ENCODE measurements at places on chromosomes 16 and 17. TPM values are rescaled to one million over a fixed set of nuclear protein-coding genes. Genes with fewer than 3 reads are reported as not detected.

Gene CD300LB
- not detected for total RNA-seq

Gene KRT24
- total RNA-seq, result not detected

Gene SMTNL2
- total RNA-seq, result 0.15 TPM

Gene EPN3
- 0.15 TPM for total RNA-seq

Gene GID4
- total RNA-seq, result 7.1 TPM

Gene MYCBPAP
- 1.2 TPM for total RNA-seq

Gene REXO5
- 8.9 TPM for total RNA-seq

Gene GRIN2A
- total RNA-seq, result under 0.01 TPM

Gene UQCRC2
- total RNA-seq, result 130 TPM
